ENCODE measurements at places on chromosomes 4 and X.

DNA sequence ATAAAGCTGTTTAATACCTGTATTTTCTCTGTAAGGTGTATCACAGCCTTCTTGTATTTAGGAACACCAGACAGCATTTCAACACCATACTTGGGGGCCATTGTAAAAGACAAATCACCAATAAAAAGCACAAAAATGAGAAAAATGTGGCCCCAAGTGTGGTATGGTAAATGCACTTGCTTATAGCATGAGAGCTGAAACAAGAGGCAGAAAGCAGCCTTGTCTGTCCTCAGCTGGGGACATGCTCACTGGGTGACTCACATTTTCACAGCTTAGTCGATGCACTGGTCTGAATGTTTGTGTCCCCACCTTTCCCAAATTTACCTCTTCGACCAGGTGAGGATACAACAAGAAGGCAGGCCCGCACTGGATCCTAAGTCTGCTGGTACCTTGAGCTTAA lies 639.7 kb upstream of the AGA start:
- no peak for DNase-seq

DNA sequence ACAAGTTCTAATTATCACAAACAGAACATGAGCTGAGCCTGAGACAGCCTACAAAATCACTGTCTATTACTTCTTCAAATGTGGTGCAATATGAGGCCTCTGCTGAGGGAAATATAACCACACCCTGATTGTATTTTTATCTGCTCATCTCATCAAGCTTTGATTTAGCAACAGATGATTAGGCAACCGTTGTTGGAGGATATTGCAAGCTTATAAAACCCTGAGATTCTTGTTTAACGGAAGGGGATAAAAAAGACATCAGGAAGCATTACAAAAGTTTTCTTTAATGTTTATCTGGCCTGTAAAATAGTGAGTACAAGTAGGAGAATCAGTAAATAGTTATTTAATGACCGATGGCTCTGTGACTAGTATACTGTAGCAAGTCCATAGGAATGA lies 108.5 kb downstream of the ZNF330 start:
- DNase-seq, result no peak

DNA sequence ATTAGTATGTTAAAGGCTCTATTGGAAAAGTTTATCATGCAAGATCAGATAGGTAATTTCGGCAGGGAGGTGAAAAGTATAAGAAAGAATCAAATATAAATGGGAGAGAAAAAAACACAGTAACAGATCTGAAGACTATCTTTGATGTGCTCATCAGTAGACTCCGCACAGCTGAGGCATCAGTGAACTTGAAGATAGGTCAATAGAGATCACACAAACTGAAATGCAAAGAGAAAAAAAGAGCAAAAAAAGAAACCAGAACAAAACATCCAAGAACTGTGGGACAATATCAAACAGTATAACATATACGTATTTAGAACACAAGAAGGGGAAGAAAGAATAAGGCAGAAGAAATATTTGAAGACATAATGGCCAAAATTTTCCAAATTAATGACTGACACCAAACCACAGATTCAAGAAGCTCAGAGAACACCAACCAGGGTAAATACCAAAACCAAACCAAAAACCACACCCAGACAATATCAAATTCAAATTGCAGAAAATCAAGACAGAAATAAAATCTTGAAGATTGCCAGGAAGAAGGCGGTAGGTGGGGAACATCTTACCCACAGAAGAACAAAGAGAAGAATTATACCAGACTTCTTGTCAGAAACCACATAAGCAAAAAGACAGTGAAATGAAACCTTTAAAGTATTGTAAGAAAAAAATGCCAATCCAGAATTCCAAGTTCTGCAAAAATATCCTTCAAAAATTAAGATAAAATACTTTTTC lies 29.1 kb downstream of the PFKFB1 start:
- no peak for DNase-seq

DNA sequence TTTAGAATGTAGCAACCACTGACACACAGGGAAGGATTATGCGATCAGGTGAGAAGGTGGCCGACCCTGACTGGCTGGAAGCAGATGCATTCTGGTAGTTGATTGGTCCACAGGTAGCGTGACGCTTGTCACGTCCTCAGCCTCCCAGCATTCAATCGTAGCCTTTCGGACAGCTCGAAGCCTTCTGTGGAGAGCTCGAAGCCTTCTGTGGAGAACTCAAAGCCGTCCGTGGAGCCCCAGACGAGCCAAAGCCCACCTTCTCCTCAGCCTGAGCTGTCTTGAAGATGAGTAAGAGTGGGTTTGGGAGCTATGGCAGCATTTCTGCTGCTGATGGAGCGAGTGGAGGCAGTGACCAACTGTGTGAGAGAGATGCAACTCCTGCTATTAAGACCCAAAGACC lies 319 bp downstream of the RPA4 start:
- DNase-seq, result no peak

GRCh38 chr4:168183717-168184571 lies 91.6 kb downstream of the ANXA10 start:
- peak; percentile 30 for DNase-seq

DNA sequence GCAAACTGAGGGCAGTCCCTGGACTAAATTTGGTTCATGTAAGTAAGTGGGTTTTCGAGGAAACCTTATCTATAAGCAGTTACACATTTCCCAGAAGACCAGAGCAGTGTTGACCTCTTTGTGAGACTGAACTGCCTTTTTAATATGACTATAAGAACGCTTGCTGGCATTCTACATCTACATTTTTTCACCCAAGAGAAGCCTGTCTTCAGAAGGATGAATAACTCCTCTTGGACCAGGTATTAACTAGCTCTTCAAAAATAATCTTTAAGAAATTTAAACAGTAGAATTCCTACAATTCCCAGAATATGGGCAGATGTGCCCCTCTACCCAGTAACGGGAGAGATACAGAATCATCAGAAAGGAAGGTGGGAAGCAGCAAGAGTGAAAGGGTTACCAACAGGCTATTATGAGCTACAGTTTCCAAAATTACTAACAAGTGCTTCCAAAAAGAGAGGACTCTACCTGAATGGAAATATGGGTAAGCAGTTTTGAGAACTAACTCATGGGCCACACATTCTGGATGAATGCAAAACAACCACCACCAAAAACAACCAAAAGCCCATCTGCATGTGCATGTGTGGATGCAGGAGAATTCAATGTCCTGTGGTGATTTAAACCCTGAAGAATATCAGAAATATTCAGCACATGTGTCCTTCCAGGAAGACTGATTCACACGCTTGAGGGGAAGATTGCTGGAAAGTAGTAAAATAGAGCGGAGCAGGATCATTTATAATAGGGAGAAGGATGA lies 17.4 kb downstream of the BBS12 start:
- DNase-seq, result no peak

GRCh38 chr4:126559961-126560360 lies 1072.8 kb upstream of the INTU start:
- DNase-seq, result no peak

DNA sequence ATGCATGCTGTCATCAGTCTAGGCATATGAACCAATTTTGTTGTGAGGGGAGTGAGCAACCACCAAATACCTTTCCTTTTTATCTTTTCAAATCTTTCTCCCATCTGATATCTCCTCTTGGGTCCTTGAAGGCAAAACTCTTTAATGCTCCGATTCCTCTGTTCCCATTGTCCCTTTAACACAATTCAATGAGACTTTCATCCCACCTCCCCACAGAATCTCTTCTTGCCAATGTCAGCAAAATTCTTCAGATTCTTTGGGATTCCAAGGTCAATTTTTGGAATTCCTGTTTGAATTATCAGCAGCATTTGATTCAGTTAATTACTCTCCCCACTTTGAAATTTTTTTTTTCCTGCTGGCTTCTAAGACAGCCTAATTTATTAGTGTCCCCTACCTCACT lies 232.7 kb downstream of the COX7B2 start:
- no peak for DNase-seq

GRCh38 chr4:77110730-77111129 lies 34.9 kb upstream of the CCNI start:
- DNase-seq, result no peak

GRCh38 chrX:12771445-12772069 lies 19.7 kb upstream of the PRPS2 start:
- DNase-seq, result no peak

- DNase-seq, result no peak
Measured at GRCh38 chr4:157372154-157372553, 151.6 kb downstream of the GRIA2 start.

- DNase-seq, result no peak
Measured at GRCh38 chr4:165584916-165585315, 206.1 kb downstream of the CPE start.

DNA sequence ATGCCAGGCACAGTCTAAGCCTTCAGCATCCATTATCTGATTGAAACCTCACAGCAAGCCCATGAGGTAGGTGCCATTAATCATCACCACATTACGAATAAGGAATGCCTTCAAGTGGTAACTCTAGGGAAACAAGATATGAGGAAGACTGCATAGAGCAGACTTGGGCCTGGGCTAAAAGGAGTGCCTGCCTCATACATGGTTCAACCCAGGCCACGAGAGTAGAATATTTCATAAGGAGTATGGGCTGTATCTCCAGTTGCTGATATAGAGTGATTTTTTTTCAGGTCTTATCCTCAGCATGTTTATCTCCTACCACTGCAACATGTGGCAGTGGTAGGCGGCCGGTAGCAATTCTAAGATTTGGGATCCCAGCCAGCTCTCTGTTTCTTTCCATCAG lies 51.7 kb downstream of the ATP11C start:
- DNase-seq, result no peak

GRCh38 chr4:14769993-14770392 lies 232.3 kb upstream of the CPEB2 start:
- no peak for DNase-seq

DNA sequence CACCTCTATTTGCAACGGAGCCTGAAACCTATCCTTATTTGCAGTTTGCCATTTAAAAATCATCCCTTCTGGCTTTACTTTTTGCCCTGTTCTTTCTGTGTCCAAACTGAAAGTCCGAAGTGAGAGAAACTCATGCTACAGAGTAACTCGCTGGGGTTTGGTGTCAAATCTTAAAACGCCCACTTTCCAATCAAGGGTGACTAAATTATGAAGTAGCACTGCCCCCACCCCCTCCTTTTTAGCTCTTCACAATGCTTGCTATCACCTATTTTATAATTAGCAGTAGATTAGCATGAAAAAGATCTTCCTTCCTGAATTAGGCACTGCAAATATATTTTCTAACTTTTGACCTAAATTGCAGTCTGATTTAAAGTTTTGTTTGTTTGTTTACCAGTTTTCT lies 52.5 kb downstream of the VGLL1 start:
- DNase-seq, result no peak

GRCh38 chr4:172018358-172018757 lies 205.2 kb downstream of the GALNTL6 start:
- no peak for DNase-seq

DNA sequence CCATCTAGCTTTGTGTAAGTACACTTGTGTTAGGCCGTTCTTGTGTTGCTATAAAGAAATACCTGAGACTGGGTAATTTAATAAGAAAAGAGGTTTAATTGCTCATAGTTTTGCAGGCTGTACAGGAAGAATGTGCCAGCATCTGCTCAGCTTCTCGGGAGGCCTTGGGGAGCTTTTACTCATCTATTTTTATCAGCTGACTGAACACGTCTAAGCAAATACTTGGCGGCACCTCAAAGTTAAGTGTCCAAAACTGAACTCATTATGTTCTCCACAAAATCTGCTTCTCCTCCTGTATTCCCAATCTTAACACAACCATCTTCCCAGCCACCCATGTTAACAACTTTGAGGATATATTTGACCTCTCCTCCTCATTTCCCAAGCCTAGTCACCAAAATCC lies 42.4 kb upstream of the GATB start:
- no peak for DNase-seq

- DNase-seq, result no peak
Measured at GRCh38 chr4:89556601-89557305, 249.2 kb upstream of the GPRIN3 start.

DNA sequence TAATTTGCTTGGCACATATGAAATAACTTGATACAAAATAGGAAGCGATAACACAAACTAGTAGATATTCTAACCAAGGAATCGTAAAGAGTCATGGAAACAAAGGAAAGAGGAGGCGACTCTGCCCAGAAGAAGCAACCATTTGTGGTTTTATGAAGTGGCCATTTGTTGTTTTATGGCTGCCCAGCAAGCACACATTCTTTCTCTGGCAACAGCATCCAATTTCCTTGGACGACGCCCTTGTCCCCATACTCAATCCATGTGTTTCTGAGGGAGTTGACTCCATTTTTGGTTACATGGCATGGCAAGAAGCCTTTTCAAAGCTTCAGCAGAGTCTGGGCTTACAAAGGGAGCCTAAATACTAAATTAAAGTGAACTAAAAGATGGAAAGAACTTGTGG lies 295.1 kb downstream of the INPP4B start:
- DNase-seq, result no peak

- DNase-seq, result peak; percentile 24
Measured at GRCh38 chr4:152398060-152398459, 137.8 kb downstream of the FBXW7 start.

- DNase-seq, result no peak
Measured at GRCh38 chr4:25914670-25915352, 791 bp downstream of the SMIM20 start.

GRCh38 chr4:81257021-81257420 lies 42.0 kb upstream of the PRKG2 start:
- DNase-seq, result no peak

GRCh38 chr4:73435984-73436383 lies at the start of gene AFP:
TSS of gene AFP (plus strand) at chr4:73436221. CDS start at chr4:73436263, 42 bp downstream.
- no peak for DNase-seq

GRCh38 chr4:184558996-184559395 lies 84.6 kb upstream of the IRF2 start:
- no peak for DNase-seq

- DNase-seq, result no peak
Measured at GRCh38 chr4:168432419-168433146, 47.7 kb downstream of the DDX60L start.

DNA sequence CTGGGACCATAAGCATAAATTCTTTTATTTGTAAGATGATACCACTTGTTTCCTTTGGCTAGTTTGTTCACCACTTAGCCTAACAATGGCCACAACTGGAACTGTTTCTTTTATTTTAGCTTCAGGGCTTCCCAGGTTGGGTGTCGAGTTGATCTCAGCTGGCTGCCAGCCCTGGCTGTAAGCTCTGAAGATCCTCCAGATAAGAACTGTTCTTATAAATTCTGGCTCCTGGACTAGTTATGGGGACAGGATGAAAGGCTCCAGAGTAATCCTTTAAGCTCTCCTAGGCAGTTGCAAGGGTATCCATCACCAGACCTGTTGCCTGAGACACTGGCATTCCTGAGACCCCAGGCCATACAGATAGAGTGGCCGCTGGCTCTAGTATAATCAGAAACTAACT lies 129.4 kb upstream of the ACSL4 start:
- DNase-seq, result no peak

DNA sequence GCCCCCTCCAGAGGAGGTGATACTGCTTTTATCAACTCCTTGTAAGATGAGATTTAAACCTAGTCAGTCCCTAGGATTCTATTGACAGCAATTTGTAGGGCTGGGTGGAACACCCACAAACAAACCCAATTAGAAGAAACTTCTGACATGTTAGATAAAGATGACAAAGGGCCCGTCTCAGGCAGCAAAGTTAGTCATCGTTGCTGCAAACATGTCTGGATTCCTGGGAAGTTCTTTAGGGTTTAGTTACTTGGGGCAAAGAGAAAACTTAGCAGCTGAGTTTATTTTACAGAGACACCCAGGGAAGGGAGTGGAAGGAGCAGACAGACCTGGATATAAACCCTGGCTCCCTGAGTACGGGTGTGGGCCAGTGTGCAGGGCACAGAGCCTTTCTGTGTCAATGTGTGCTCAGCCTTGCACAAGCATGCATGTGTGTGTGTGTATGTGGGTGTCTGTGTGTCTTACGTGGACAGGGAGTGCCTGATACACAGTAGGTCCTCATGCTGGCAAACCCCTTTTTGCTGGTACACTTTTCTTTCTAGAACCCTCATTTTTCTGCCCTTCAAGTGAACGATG lies 130.0 kb upstream of the STX18 start:
- DNase-seq, result no peak

GRCh38 chrX:129609395-129609794 lies 45.4 kb downstream of the APLN start:
- DNase-seq, result no peak

Measured in NCI-H1694 treated with DMSO at 0.1 percent for 48 hours (cell line).